ENCODE measurements at places on chromosomes 4 and X.

GRCh38 chrX:153909024-153909979, 4.8 kb downstream of the AVPR2 start:
- peak; percentile 34 for DNase-seq

DNA sequence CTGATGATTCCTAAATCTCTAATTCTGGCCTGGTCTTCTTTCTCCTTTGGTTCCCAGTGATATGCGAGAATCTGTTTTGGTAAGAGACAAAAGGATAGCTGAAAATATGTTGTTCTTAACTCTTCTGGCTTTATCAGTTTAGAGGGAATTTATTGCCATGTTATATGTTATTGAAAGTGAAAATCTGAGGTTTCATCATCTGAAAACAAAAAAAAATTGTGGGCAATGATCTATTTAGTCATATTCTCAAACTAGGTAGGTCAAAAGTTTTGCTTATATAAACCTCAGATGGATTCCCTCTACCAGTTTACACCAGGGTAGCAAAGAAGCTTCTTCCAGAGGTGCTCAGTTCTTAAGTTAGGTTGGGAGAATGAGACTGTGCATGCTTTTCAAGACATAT, 103.6 kb downstream of the ITM2A start:
- no peak for DNase-seq

- DNase-seq, result peak; percentile 80
These were observed at the start of gene INPP4B for GRCh38 chr4:142846108-142846728. INPP4B (minus strand) TSS chr4:142846301.

DNA sequence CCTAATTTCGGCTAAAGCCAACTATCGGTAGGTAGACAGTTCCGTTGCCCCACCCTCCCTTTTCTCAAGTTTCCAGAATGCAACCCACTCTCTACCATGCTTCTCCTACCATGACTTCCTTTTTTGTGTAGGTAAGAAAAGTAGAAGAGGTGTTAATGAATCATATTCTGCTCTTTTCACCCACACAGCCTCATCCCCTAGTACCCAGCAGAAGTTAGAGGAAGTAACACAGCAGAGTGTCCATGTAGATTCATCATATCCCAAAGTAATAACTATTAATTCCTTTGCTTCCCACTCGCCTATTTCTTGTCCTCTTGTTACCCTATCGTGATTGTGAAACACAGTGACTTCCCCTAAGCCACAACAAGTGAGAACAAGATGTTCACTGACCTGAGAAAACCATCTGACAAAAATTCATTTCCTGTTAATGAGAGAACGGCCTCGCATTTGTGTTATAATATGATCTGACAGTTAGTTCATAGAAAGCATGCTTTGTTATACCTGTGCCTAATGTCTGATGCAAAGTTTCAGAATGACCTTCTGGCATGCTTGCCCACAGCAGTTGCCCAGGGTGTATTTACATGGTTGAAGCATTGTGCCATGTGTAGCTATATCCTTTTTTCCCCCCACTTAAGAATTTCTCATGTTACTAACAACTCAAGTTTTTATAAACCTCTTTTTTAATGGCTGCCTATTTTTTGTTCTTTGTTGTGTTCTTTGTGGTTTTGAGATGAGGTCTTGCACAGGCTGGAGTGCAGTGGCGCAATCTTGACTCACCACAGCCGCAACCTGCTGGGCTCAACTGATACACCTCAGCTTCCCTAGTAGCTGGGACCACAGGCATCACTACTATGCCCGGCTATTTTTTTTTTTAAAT, 185.6 kb downstream of the RAP1GDS1 start:
- peak; percentile 24 for DNase-seq

DNA sequence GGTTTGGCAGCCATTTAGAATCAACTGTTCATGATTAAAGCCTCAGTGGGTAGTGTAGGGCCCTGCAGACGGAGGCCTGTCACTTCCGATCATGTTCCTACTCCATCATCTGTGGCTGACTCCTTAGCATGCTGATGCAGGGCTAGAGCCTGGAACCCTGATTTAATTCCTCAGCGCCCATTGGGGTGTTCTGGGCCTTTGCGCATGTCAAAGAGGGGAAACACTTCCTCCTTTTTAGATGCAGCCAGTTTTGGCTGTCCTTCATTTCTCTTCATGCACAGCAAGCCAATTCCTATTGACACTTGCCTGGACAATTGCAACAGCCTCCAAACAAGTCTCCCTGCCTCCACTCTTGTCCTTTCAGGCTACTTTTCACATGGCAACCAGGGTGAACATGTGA, 51.9 kb upstream of the MAGEA4 start:
- no peak for DNase-seq

Data from NCI-H1417 (cell line).